CD4-positive, alpha-beta T cell treated with Interleukin-6 for 4 hours (primary cell): ENCODE measurements at places on chromosomes 3 and 15.

DNA sequence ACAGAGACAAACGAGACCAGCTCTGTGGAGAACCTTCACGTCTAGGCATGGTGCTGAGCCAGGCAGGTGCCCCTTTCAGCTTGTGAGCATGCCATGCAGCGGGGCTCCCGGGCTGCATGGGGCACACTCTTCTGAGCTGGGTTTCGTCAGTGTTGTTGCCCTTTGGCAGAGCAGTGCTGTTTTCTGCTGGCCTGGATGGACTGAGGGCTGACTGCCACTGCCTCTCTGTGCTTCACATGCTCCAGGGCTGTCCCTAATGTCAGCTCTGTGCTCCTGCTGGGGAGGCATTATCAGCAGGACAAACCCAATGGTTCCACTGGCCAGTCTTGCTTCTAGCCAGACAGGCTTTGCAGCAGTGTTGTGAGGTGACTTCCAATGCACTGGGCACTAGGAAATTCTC, 9.5 kb downstream of the GASK1A start:
- no peak for DNase-seq

GRCh38 chr15:49706805-49707204, 86.0 kb downstream of the DTWD1 start:
- DNase-seq = no peak

GRCh38 chr3:164040991-164041390, 1037.3 kb downstream of the SI start:
- DNase-seq = no peak

- DNase-seq = no peak
Measured at GRCh38 chr3:149333176-149333859, at the start of gene TM4SF18. Gene TM4SF18, minus strand, starts transcription at chr3:149333636. Its CDS starts 254 bp downstream, at chr3:149333382.

- no peak for DNase-seq
Measured at GRCh38 chr3:34015204-34016142, 217.0 kb downstream of the PDCD6IP start.

- no peak for DNase-seq
Measured at GRCh38 chr3:64352639-64352992, 127.3 kb upstream of the PRICKLE2 start.
